RPMI8226 (cell line): ENCODE measurements at places on chromosomes 7 and 10.

- no peak for DNase-seq
These were observed 212.8 kb downstream of the ADARB2 start for GRCh38 chr10:1524540-1524939.

GRCh38 chr10:29345144-29345909 lies 56.5 kb downstream of the LYZL1 start:
- DNase-seq = no peak

GRCh38 chr10:104925232-104925851 lies 284.3 kb downstream of the SORCS3 start:
- peak; percentile 38 for DNase-seq

DNA sequence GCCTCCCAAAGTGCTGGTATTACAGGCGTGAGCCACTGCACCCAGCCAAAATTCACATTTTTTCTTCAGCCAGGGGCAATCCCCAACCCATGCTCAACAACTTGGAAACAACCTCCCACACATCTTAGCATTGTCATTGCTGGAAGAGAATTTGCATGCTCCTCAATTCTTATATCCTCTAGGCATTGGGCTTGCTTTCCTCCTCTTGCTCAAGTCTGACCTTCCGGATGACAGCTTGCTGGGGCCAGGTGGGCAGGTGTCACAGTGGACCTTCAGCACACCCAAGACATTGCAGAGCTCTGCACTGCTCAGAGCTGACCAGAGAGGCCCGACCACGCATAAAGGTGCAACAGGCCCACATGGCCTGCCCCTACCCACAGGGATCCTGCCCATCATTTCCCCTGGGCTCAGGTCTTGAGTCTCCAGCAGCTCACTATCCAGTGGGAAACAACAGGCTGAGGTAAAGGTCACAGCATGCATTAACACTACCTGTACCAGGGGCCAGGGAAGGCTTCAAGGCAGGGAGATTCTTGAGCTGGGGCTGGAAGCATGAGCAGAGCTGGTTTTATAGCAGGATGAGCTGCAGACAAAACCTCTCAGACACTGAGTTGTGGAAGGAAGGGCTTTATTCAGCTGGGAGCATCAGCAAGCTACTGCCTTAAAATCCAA lies 6.8 kb upstream of the GPR15LG start:
- DNase-seq = no peak

DNA sequence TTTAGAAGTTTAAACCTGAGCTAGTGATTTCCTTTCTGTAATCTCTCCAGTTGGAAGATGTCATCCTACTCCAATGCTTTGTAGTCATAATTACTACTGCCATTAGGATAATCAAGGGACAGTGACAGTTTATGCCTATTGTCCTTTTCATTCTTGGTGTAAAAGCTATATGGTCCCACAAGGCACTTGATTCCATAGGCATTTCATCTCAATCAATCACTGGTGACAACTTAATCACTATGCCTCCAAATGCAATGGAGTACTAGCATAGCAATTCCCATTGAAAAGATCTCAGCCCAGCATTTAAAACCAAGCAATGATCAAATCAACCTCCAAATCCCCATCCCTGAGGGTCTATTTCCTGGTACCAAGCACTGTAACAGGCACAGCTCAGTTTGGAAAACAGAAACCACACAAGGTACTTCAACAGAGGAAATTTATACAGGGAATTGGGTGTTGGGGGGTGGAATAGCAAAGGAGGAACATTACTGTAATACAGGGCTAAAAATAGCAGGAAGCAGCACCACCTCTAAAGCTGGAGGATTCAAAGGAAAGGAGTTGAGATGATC lies 51.0 kb downstream of the FHIP2A start:
- no peak for DNase-seq

DNA sequence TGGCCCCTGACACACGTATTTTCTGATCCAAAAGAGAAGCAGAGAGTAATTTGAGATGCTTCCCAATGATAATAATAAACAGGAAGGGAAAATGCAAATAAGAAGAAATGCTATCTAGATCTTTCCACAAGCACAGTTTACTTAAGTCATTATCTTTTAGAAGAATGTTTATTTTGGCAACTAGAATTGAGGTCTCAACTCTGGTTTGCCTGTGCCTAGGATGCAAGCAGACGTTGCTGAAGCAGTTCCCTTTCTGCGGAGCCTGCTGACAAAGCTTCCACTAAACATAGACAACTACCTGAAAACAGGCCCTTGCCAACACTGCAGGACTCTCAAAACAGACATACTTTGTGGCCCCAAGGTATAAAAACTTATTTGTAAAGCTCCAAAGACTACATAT lies 315.8 kb upstream of the POM121L12 start:
- DNase-seq = peak; percentile 88

- DNase-seq = no peak
These were observed 42.1 kb upstream of the ADRA2A start for GRCh38 chr10:111034598-111035310.

- no peak for DNase-seq
These were observed 4.8 kb downstream of the PANK1 start for GRCh38 chr10:89640241-89640640.

- no peak for DNase-seq
These were observed 47.7 kb upstream of the COMMD3 start for GRCh38 chr10:22268503-22268902.

DNA sequence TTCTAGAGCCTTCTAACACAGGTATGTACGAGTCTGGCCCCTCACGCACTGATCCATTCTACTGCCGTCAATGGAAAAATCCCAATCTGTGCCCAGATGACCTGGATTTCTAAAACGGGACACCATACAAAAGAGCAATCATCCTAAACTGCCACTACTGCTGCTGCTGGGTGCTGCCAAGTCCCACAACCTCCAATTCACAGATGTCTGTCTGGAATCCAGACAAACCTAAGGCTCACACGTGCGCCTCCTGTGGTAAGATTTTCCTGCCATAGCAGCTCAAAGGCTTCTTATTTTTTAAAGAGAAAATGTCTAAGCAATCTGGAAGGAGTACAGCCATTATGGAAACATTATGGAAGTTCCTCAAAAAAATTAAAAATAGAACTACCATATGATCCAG lies 40.9 kb downstream of the JCAD start:
- DNase-seq = no peak

DNA sequence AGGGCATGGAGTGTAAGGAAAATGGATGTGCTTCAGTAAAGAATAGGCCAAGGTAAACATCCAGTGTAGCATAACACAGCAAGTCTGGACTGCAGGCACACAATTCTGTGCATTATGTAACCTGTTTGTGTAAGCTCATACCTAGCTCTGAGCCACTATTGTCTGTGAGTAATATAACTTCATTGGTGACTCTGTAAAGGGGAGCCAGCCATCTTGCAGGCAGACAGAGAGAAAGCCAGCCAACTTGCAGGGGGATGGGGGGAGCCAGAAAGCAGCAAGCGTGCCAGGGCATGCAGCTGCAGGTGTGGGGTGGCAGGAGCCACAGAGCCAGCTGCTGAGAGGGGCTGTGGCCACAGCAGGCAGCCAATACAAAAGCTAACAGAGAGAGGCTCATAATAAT lies 449.2 kb downstream of the IPMK start:
- no peak for DNase-seq

- DNase-seq = no peak
These were observed 25.2 kb downstream of the PHTF2 start for GRCh38 chr7:77823787-77824186.
